ENCODE measurements at places on chromosomes 7 and 10. TPM values are rescaled to one million over a fixed set of nuclear protein-coding genes. Genes with fewer than 3 reads are reported as not detected.

TMEM209 gene
- total RNA-seq = 23.9 TPM

TCERG1L gene
- 0.22 TPM for total RNA-seq

NKX2-3 gene
- total RNA-seq = not detected

ETV1 gene
- total RNA-seq = 45.3 TPM

COL28A1 gene
- total RNA-seq = 182 TPM

OPN4 gene
- 0.18 TPM for total RNA-seq

PNLIPRP2 gene
- 1.6 TPM for total RNA-seq

LLCFC1 gene
- total RNA-seq = not detected

OPALIN gene
- total RNA-seq = not detected

C10orf105 gene
- total RNA-seq = 0.53 TPM

Data from sciatic nerve (tissue), 2 donors.